ENCODE measurements at places on chromosomes 2 and 18.
A peak's percentile ranks its signal among the peaks of the same experiment; 100 is the strongest.

- no peak for DNase-seq
Observed at GRCh38 chr18:46693996-46694395, 37.0 kb upstream of the LOXHD1 start.

GRCh38 chr2:226625946-226626345 lies 173.7 kb downstream of the IRS1 start:
- no peak for DNase-seq

DNA sequence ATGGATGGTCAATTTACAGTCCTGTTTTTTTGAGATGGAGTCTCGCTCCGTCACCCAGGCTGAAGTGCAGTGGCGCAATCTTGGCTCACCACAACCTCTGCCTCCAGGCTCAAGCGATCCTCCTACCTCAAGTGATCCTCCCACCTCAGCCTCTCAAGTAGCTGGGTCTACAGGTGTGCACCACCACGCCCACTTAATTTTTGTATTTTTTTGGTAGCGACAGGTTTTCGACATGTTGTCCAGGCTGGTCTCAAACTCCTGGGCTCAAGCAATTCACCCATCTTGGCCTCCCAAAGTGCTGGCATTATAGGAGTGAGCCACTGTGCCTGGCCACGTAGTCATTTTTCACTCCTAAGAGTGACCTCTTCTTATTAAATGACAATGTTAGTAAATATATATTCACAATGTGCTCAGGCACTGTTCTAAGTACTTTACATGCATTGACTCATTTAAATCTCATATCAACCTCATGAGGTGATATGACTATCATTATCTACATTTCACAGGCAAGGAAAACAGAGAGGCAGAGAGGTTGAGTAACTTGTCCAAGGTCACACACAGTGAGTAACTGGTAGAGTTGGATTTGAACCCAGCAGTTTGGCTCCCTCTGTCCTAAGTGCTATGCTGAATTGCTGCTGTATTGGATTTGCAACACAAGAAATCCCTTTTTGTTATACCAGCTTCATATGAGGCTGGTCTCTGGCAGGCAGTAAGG lies 5.6 kb upstream of the DIS3L2 start:
- no peak for DNase-seq

DNA sequence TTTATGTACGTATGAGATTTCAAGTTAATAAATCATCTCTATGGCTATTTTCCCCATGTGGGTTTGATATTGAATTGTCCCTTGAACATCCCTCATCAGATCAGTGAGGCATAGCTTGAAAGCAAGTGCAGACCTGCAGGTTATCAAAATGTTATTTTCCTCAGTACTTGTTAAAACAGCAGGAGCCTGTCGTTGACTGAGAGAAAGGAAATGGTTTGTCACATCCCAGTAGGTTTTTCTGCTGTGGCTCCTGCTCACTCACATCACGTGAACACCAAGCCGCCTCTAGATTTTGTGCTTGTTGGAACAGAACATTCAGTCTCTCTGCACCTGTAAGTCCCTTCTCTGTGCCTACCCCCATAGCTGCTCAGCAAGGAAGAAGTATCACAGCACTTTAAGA lies 340.3 kb downstream of the CELF4 start:
- DNase-seq = no peak

DNA sequence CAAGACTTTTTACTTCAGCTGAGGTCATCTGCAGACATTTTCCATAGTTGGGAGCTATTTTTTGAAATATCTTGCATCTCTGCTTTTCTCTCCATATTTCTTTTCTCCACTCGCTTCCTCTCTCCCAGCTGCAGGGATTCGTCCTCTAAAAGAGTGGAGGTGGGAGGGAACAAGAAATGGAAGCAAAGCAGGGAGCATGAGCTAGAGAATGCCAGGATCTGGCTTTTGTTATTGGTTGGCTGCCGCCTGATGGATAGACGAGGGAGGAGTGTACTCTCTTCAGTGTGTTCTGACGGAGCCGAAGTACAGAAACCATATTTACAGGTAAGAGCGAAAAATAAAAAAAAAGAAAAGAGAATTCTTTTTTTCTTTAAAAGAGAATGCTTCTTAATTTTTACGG lies at the start of gene CSRNP3:
Gene CSRNP3 (plus strand): TSS at position 282 of the 400 bp plus-strand sequence. CDS start 125,368 bp downstream, outside the sequence.
- no peak for DNase-seq

DNA sequence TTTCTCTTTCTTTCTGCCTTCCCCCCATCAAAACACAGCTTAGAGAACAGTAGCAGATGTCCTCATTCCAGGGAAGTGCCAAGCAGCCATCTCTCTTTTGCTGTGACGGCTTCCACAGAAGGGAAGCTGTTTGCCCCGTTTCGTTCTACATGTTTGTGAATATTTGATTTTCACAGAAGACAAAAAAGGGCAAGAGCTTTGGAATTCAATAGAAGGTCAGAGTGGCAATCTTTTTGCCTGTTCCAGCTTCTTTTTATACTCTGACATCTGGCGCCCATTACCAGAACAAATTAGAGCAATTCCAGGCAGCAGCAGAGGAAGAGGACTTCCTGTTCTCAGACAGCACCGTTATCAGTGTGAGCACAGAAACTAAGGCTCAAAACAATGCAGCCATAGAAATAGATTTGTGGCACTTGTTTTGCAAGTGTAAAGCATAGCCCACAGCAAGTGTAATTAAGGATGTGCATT lies 79.0 kb upstream of the CDH19 start:
- no peak for DNase-seq

DNA sequence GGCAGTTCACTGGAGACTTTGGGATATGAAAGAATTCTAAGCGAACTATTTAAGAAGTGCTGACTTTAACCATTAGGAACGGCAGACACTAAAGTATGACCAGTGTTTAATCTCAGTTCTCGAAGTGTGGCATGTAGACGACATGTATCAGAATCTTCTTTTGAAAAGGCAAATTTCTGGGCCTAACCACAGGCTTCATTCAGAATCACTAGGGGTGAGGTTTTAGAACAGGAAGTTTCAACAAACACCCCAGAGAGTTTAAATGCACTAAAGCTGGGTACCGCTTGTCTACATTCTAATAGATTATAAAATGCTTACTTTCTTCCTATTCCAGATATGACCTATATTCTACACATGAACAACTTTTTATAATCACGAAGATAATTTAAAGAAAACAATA lies 180.3 kb downstream of the ANKRD44 start:
- DNase-seq = no peak

GRCh38 chr18:31102025-31102684 lies at the start of gene DSC2:
TSS of gene DSC2 (minus strand) at chr18:31102421. CDS start at chr18:31101971, 450 bp downstream.
- no peak for DNase-seq

GRCh38 chr2:238467792-238468191 lies 41.1 kb downstream of the ASB1 start:
- no peak for DNase-seq

GRCh38 chr2:140353541-140353940 lies 1573.4 kb upstream of the NXPH2 start:
- no peak for DNase-seq

GRCh38 chr18:24593401-24593800 lies 133.0 kb downstream of the HRH4 start:
- DNase-seq = no peak

DNA sequence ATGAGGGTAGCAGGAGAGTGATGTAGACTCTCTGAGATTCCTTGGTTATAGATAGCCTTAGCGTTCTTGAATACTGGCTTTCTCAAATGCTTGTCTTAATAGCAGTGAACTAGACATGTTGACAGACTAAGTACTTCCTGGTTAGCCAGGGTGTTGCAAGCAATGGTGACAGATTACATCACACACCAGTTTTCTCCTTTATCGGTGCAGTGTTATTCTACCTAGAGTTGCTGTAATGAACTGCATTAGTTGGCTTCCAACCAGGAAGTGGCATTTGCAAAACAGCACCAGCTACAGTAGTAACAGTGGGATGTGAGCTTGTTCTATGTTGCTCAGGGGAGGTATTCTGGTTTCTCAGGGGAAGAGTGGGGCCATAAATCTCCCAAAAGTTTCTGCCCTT lies 582.2 kb upstream of the DDX18 start:
- DNase-seq = no peak

DNA sequence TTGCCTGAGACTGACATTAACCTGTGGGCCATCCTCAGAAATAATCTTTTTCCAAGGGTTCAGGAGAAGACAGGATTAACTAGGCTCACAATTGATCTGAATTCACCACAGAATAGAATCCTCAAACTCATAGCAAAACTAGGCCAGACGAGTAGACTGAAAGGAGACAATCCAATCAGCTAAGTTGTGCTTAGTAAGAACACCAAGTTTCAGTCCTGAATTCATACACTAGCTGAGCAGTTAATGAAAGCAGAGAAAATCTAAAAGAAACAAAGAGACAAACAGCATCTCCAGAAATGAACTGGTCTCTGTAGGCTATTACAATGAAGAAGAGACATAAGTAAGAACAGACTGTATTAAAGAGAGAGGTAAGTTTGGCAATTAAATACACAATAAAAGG lies 89.5 kb downstream of the GORASP2 start:
- no peak for DNase-seq

DNA sequence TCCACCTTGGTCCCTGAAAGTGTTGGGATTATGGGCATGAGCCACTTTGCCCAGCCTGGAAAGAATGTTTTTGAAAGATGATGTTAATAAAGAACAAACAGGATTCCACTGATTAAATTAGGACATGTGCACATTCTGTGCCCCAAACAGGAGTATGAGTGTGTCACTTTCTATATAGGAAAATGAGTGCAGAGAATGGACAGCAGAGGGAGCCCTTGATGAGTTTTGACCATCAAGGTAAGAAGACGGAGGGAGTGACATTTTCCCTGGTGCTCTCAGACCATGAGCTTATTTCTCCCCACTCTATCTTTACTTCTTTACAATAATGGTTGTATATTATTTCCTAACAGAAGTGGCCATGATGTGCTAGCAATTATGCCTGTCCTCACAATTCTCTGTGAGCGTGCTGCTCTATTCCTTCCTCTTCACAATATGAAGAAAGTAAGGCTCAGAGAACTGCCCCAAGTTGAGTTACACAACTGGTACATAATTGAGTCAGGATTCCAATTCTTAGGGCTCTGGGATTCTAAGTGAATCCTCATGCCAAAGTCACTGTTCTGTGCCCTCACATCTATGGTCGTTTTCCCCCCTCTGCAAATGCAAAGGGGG lies 20.6 kb downstream of the RPL37A start:
- DNase-seq = no peak

DNA sequence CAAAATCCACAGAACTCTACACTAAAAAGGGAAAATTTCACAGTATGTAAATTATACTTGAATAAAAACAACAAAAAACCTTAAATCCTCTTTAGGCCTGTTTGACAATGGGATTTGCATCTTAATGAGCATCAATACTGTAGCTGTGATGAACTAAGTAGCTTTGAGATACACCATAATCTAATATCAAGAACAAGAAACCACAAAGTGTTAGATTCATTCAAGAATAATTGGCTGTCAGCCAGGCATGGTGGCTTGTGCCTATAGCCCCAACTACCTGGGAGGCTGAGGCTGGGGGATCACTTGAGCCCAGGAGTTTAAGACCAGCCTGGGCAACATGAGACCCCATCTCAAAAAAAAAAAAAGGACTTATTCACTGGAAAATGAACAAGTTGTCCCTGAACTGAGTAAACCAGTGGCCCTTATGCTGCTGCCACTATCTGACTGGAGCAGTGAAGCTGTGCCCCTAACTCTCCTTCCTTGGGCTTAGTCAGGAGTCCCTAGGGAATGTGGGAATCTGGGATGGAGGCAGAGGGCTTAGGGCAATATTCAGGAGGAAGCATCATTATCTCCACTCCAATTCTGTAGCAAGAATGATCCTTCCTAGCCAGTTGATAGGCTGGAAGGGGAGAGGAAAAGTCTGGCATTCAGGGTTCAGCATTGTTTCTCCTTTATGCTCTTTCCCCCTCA lies 88.5 kb downstream of the PRKCE start:
- no peak for DNase-seq

- no peak for DNase-seq
Observed at GRCh38 chr18:77341527-77342325, 92.1 kb downstream of the GALR1 start.

GRCh38 chr18:8478166-8478967 lies 130.9 kb upstream of the RAB12 start:
- DNase-seq = peak; percentile 31

- DNase-seq = no peak
Observed at GRCh38 chr2:37892436-37893114, 32.5 kb upstream of the RMDN2 start.

DNA sequence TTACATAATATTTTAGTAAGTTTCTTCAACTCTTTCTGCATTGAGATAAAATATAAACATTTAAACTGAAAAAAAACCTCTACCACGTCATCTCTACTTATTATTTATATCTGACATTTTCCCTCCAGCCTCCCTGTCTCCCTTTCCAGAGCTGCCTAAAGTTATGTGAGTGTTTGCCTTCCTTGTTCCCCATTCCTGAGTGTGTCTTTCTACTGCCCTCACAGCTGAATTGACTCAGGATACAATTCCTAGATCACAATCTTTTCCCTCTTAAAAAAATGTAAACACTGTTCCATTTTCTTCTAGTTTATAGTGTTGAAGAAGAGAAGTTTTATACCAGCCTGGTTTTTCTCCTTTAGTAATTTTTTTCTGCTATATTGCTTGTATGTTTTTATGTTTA lies 5.3 kb downstream of the TRPM8 start:
- DNase-seq = no peak

- DNase-seq = no peak
Observed at GRCh38 chr2:133885847-133886246, 317.6 kb upstream of the NCKAP5 start.

- no peak for DNase-seq
Observed at GRCh38 chr2:119005555-119005954, 63.6 kb downstream of the MARCO start.

DNA sequence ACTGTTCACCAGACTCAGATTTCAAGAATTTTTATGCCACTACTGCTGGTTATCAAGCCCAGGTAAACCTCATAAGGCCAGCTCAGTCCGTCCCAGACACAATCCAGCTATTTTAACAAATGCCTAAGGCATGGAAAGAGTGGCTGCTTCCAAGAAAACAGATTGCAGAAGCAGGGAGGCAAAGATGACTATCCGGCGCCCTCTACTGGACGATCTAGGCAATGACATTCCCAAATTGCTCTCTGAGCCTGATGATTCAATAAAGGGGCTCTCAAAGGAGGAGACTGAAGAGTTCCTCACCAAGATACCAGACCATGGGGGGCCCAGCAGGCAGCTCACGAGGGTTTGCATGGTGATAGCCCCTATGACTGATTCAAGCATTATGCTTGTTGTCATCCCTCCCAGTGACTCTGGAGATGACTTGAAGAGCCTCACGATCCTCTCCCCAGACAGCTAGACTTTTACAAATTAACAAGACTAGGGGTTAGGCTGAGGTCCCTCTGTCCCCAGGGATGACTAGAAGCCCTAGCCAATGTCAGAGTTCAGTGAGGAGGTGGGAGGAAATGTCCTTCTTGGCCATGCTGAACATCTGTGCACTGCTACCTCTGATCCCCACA lies 25.0 kb downstream of the SERPINB8 start:
- no peak for DNase-seq

- DNase-seq = no peak
Observed at GRCh38 chr2:39994151-39994550, 215.1 kb upstream of the THUMPD2 start.
